ENCODE measurements at places on chromosomes 1 and 21.

GRCh38 chr1:67987046-67987799 lies 63.2 kb downstream of the DIRAS3 start:
- DNase-seq: no peak

- no peak for DNase-seq
These were observed 151.3 kb upstream of the GJB5 start for GRCh38 chr1:34603594-34603993.

GRCh38 chr1:9181176-9181906 lies 52.4 kb upstream of the GPR157 start:
- DNase-seq: peak; percentile 74

DNA sequence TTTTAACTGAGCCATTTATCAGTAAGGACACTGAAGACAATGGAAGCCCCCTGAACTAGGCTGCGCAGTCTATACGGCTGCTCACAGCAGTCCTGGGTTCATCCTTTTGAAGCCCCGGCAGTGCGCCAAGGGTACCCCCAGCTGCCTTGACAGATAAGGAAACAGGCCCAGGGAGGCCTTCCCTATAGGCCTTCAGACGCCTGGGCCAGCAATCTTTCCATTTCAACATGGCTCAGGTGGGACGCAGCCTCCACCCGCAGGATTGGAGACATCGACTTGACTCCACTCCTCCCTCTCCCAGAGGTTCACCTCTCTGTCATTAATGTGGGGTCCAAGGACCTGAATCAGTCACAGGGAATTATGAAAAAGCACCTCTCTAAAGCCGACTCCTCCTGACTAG lies 2.8 kb upstream of the LYPD8 start:
- no peak for DNase-seq

GRCh38 chr21:25649146-25649545 lies 10.1 kb downstream of the JAM2 start:
- no peak for DNase-seq

GRCh38 chr21:41932576-41933312 lies 21.1 kb downstream of the C2CD2 start:
- DNase-seq: no peak
